T-cell (primary cell): ENCODE measurements at places on chromosomes 4 and X. TPM values are rescaled to one million over a fixed set of nuclear protein-coding genes. Genes with fewer than 3 reads are reported as not detected.

DNA sequence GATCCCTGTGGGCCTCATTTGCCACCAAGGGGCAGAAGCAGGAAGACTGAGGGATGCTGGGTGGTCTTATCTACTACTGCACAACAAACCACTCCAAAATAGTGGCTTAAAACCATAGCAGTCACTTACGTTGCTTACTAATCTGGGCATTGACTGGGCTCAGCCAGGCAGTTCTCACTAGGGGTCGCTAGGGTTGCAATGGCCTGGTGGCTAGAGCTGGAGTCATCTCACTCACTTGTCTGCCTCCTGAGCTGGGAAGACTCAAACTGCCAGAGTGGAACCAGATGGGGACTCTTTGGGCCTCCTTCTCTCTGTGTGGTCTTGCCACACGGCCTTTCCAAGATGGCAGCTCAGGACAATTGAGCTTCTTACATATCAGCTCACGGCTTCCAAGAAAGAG, 216.3 kb upstream of the BCOR start:
- H3K4me1 ChIP-seq, result no peaks in the 10 kb centered on the region
- DNase-seq, result no peak
- no peak overlapping the region for H3K4me3 ChIP-seq
- H3K27ac ChIP-seq, result no peak overlapping the region
- H3K36me3 ChIP-seq, result no peaks in the 10 kb centered on the region

- H3K4me1 ChIP-seq, result no peaks in the 10 kb centered on the region
- no peak for DNase-seq
- H3K36me3 ChIP-seq, result no peaks in the 10 kb centered on the region
These were observed 93.6 kb downstream of the PPP2R2C start for GRCh38 chr4:6378493-6379445.

DNA sequence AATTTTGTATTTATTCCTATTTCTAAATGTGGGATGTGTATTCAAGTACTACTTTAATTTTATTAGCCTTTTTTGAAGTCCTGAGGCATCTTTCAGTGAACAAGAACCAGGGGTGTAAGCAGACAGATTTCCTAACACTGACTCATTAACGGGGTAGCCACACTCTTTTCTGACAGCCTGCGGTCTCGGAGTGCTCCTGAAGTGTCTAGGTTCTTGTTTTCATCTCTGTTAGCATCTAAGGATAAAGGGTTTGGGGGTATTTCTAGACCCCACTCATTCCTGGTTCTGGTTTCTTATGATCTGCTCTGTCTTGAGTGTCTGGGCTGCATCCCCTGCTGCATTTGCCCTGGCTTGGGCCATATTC, 71.9 kb downstream of the GC start:
- H3K27me3 ChIP-seq, result no peaks in the 10 kb centered on the region
- H3K4me1 ChIP-seq, result no peaks in the 10 kb centered on the region
- no peaks in the 10 kb centered on the region for H3K36me3 ChIP-seq
- DNase-seq, result no peak

DNA sequence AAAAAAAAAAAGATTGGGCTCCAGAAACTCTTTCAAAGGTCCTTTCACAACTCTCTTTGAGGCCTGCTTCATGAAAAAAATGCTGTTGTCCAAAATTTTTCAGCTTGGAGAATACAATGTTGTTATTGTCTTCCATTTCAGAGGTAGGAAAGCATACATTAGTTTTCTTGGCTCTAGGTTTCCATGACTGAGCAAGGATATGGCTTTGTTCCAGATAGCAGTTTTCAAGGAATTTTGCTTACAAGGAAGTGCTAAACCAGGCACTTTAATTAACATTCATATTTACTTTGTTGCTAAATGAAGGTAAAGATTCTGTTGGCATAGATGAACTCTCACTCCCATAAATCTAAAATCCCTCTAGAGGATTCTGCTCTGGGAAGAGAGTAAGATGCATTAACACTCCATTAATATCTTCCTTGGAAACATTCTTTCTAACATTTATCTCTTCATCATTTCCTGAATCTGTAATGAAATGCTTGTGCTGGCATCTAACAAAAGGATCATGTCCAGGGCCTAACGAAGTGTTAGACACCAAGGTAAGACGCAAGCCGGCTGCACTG, 118.4 kb downstream of the COL25A1 start:
- H3K4me3 ChIP-seq, result no peak overlapping the region
- no peak overlapping the region for H3K27ac ChIP-seq
- no peak for DNase-seq
- H3K27me3 ChIP-seq, result no peaks in the 10 kb centered on the region

NEIL3 gene
- total RNA-seq, result 0.25 TPM

- DNase-seq, result no peak
- H3K4me1 ChIP-seq, result no peaks in the 10 kb centered on the region
- no peaks in the 10 kb centered on the region for H3K36me3 ChIP-seq
- no peak overlapping the region for H3K27ac ChIP-seq
- H3K4me3 ChIP-seq, result no peak overlapping the region
These were observed 104.0 kb upstream of the GRIA3 start for GRCh38 chrX:123080065-123080464.

DNA sequence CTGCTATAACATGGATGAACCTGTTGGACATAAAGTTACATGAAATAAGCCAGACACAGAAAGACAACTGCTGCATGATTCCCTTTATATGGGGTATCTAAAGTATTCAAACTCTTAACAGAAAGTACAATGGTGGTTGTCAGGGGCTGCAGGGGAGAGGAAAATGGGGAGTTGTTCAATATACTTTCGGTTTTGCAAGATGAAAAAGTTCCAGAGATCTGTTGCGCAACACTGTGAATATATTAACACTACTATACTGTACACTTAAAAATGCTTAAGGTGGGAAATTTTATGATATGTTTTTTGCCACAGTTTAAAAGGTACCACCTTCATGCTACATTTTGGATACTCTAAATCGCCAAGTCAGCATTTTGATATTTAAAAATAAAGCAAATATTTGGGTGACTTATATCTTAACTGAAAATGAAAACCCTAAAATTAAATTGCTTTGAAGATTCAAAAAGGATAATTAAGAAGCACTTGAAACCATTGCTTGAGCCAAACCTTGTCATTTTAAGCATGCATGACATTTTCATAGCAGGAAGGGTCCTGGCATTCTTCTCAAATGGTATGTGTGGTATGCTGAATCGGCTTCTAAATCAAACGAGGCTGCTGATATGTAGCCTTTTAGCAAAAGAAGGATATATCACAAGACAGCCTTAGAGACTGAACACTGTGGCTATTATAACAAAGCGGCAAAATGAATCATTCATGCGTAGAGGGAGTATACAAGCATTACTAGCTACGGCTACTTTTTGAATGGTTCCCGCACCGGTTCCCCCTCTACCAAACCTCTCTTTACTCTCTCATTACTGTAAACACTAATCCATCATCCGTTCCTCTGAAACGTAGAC, 607.1 kb upstream of the DIPK2B start:
- no peak overlapping the region for H3K4me3 ChIP-seq
- peak overlapping the region; percentile 94 for H3K27ac ChIP-seq
- no peaks in the 10 kb centered on the region for H3K36me3 ChIP-seq

HCFC1 gene
- 67.4 TPM for total RNA-seq

GRCh38 chrX:23661671-23662070, 5.6 kb upstream of the PRDX4 start:
- H3K36me3 ChIP-seq, result no peaks in the 10 kb centered on the region
- H3K4me1 ChIP-seq, result no peaks in the 10 kb centered on the region

RNF128 gene
- total RNA-seq, result not detected

GRCh38 chr4:70994069-70994366, 569 bp downstream of the DCK start:
- DNase-seq, result no peak
- H3K4me3 ChIP-seq, result peak overlapping the region; percentile 93
- peaks cover 27% of the 10 kb centered on the region for H3K4me1 ChIP-seq
- no peaks in the 10 kb centered on the region for H3K27me3 ChIP-seq
- peak overlapping the region; percentile 71 for H3K27ac ChIP-seq

DNA sequence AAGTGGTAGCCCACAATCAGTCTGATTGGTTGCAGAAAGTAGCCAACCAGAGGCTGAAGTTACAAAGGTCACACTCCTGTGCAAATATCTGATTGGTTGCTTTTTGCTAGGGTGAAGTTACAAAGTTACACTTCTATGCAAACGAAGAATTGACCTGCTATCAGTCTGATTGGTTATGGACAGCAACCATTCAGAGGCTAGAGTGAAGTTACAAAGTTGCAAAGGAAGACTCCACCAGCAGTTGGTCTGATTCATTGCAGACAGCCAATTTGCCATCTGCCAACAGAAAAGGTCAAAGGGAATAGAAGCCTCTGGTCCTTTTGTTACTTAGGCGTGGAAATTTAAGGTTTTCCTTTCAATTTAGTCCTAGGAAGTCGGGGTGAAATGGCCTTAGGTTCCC, 377.7 kb downstream of the PRDM5 start:
- no peak for DNase-seq
- H3K4me1 ChIP-seq, result no peaks in the 10 kb centered on the region
- H3K36me3 ChIP-seq, result no peaks in the 10 kb centered on the region

DNA sequence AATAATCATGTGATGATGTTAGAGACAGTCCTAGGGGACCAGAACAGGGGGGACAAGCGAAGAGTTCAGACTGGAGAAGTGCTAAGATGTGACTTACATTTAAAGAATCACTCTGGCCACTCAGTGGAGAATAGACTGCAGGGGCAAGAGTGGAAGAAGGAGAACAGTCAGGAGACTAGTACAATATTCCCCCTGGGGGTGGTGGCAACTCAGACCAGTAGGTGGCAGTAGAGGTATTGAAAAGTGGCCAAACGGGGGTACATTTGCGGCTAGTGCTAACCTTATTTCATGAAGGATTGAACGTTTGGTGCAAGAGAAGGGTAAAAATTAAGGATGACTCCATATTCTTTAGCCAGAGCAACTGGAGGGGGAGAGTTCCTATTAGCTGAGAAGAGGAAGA, 2.7 kb upstream of the BMX start:
- H3K4me3 ChIP-seq, result no peak overlapping the region
- H3K36me3 ChIP-seq, result no peaks in the 10 kb centered on the region
- no peaks in the 10 kb centered on the region for H3K4me1 ChIP-seq

ANXA3 gene
- not detected for total RNA-seq

- H3K4me1 ChIP-seq, result peaks cover 8% of the 10 kb centered on the region
- H3K4me3 ChIP-seq, result peak overlapping the region; percentile 52
- DNase-seq, result peak; percentile 30
- H3K27me3 ChIP-seq, result peaks cover 3% of the 10 kb centered on the region
- H3K36me3 ChIP-seq, result no peaks in the 10 kb centered on the region
These were observed 14.7 kb upstream of the SEC24D start for GRCh38 chr4:118850488-118851173.

DNA sequence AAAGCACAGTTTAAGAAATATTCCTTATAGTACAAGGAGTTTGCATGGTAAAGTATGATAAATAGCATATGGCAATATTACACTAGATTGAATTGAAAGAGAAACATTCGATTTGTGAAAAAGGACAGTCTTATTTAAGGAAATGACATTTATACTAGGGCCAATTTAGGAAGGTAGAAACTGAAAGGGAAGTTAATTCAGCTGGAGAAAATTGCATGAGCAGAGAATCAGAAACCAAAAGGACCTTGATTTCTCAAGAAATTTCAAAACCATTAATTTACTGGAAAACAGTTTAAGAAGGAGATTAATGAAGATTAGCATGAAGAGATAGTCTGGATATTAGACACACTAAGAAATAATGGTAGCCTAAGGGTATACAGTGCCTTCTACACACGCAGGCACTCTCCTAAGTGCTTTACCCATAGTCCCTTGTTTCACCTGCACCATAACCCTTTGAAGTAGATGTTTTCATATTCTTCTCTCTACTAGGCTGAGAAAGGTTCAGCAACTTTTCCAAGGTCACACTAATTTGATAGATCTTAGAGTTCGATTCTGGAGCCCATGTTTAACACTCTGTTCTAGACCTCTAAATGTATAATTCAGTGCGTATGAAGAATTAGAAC, 259.1 kb upstream of the SLIT2 start:
- H3K27ac ChIP-seq, result no peak overlapping the region
- no peaks in the 10 kb centered on the region for H3K27me3 ChIP-seq
- no peaks in the 10 kb centered on the region for H3K4me1 ChIP-seq
- H3K4me3 ChIP-seq, result no peak overlapping the region

GRCh38 chr4:175542786-175543185, 269.3 kb downstream of the GPM6A start:
- no peak for DNase-seq
- H3K4me3 ChIP-seq, result no peak overlapping the region
- no peaks in the 10 kb centered on the region for H3K4me1 ChIP-seq

GRCh38 chr4:142539796-142540482, 306.2 kb downstream of the INPP4B start:
- no peak overlapping the region for H3K27ac ChIP-seq
- H3K4me3 ChIP-seq, result no peak overlapping the region
- no peaks in the 10 kb centered on the region for H3K4me1 ChIP-seq
- DNase-seq, result no peak
- no peaks in the 10 kb centered on the region for H3K27me3 ChIP-seq
- no peaks in the 10 kb centered on the region for H3K36me3 ChIP-seq

DNA sequence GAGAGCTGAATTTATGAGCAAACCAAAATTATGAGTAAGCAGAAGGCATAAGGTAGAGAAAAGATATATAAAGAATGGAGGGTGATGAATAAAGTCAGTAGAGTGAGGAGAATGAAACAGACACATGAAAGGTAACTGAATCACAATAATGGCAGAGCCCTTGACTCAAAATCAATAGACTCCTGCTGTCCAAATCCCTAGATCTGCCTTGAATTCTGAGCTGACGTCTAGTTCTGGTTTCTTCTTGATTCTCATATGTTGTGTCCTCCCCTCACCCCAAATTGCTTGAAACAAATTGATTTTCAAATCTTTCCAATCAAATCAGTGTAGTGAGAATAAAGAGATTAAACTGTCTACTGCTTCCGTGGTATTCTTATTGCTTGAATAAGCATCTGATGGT, 86.6 kb upstream of the IQCM start:
- no peaks in the 10 kb centered on the region for H3K4me1 ChIP-seq
- no peaks in the 10 kb centered on the region for H3K36me3 ChIP-seq
- no peak overlapping the region for H3K27ac ChIP-seq
- no peak for DNase-seq
- no peaks in the 10 kb centered on the region for H3K27me3 ChIP-seq
- no peak overlapping the region for H3K4me3 ChIP-seq

GRCh38 chr4:5037553-5038551, 13.4 kb upstream of the STK32B start:
- no peak overlapping the region for H3K27ac ChIP-seq
- no peaks in the 10 kb centered on the region for H3K36me3 ChIP-seq
- no peaks in the 10 kb centered on the region for H3K4me1 ChIP-seq
- no peak for DNase-seq
- no peak overlapping the region for H3K4me3 ChIP-seq

DNA sequence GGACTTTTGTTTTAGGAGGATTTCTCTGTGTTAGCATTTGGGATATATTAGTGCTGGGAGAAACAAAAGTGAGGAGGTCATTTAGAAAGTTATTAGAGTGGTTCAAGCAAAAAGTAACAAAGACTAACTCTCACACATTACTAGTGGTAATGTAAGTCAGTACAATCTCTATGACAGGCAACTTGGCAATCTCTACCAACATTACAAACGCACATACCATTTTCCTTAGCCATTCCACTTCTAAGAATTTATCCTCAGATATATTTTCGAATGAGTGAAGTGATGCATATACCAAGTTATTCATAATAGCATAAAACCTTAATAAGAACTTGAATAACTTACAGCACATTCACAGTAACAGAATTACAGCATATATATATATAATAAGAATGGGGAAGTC, 146.2 kb downstream of the PRSS12 start:
- no peak overlapping the region for H3K27ac ChIP-seq
- no peak overlapping the region for H3K4me3 ChIP-seq
- no peaks in the 10 kb centered on the region for H3K36me3 ChIP-seq
- H3K4me1 ChIP-seq, result no peaks in the 10 kb centered on the region
- DNase-seq, result no peak
